ENCODE measurements at places on chromosomes 4 and X. TPM values are rescaled to one million over a fixed set of nuclear protein-coding genes. Genes with fewer than 3 reads are reported as not detected.

The XAGE1A gene
- polyA plus RNA-seq: not detected

The CXCL11 gene
- 1.2 TPM for polyA plus RNA-seq

The CT45A5 gene
- polyA plus RNA-seq: not detected

The TLR3 gene
- 17.9 TPM for polyA plus RNA-seq

The PPARGC1A gene
- 2.1 TPM for polyA plus RNA-seq

The CAPN6 gene
- polyA plus RNA-seq: not detected

The VCX2 gene
- not detected for polyA plus RNA-seq

The TLR7 gene
- 0.32 TPM for polyA plus RNA-seq

The PPP3CA gene
- 13.8 TPM for polyA plus RNA-seq

The GYPE gene
- 0.16 TPM for polyA plus RNA-seq

The SLC10A4 gene
- polyA plus RNA-seq: 1.3 TPM

The SMR3B gene
- polyA plus RNA-seq: not detected

The S100P gene
- not detected for polyA plus RNA-seq

The FRMPD3 gene
- polyA plus RNA-seq: 0.16 TPM

The ANKRD50 gene
- 1.4 TPM for polyA plus RNA-seq

The VGLL1 gene
- polyA plus RNA-seq: not detected

The SLC2A9 gene
- polyA plus RNA-seq: 1.8 TPM

The LRP2BP gene
- 0.59 TPM for polyA plus RNA-seq

The SNCA gene
- 3.4 TPM for polyA plus RNA-seq

The RS1 gene
- not detected for polyA plus RNA-seq

The GPC3 gene
- polyA plus RNA-seq: 4.4 TPM

The MMRN1 gene
- 2.3 TPM for polyA plus RNA-seq

The STATH gene
- not detected for polyA plus RNA-seq

The TIGD2 gene
- 5.4 TPM for polyA plus RNA-seq

The ADGRG2 gene
- 0.24 TPM for polyA plus RNA-seq

The PF4V1 gene
- polyA plus RNA-seq: not detected

Measured in adrenal gland (tissue), 19 donors.